ENCODE measurements at places on chromosomes 5 and 9. TPM values are rescaled to one million over a fixed set of nuclear protein-coding genes. Genes with fewer than 3 reads are reported as not detected.

Gene EDIL3
- 1.4 TPM for total RNA-seq

Gene PKD2L2
- total RNA-seq: not detected

Gene FLT4
- 0.03 TPM for total RNA-seq

Gene GCNT1
- total RNA-seq: 1.5 TPM

Gene TCERG1
- total RNA-seq: 79.2 TPM

Gene RNF183
- total RNA-seq: not detected

Gene PTPRD
- total RNA-seq: 8.1 TPM

Gene MYMK
- not detected for total RNA-seq
